ENCODE measurements at places on chromosomes 1 and 21. TPM values are rescaled to one million over a fixed set of nuclear protein-coding genes. Genes with fewer than 3 reads are reported as not detected.

Gene PRAMEF25
- not detected for total RNA-seq

Gene TFF3
- total RNA-seq: not detected

Gene NCF2
- total RNA-seq: 2.9 TPM

Gene MCOLN2
- total RNA-seq: 1.9 TPM

Gene DMRTA2
- total RNA-seq: 0.16 TPM

Gene TFAP2E
- 0.55 TPM for total RNA-seq

Gene OXCT2
- total RNA-seq: 0.60 TPM

Gene GPR25
- not detected for total RNA-seq

Gene ROR1
- 10.7 TPM for total RNA-seq

Gene PDC
- not detected for total RNA-seq

Gene OBSCN
- 5.7 TPM for total RNA-seq

Gene ZFYVE9
- 7.5 TPM for total RNA-seq
